ENCODE measurements at places on chromosomes 2 and 18.

DNA sequence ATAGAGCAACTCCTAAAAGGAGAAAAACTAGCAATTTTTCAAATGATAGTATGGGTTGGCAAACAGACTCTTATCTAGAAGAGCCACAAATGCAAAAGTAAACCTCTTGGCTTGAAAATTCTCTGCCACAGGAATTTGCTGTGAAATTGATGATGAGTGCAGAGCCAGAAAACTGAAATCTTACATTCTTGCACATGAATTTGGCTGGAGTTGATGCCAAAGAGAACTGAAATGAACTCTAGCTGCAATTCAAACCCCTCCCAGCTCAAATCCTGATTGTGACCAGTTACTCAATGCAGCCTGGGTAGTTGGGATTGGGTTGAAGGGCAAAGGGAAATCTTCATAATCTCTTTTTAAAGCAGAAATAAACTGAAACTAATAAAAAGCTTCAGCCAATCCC lies 266.6 kb downstream of the PDE11A start:
- H3K4me1 ChIP-seq, result no peaks in the 10 kb centered on the region
- no peaks in the 10 kb centered on the region for H3K36me3 ChIP-seq
- H3K27ac ChIP-seq, result no peak overlapping the region
- no peaks in the 10 kb centered on the region for H3K27me3 ChIP-seq
- no peak overlapping the region for H3K4me3 ChIP-seq
- DNase-seq, result no peak

DNA sequence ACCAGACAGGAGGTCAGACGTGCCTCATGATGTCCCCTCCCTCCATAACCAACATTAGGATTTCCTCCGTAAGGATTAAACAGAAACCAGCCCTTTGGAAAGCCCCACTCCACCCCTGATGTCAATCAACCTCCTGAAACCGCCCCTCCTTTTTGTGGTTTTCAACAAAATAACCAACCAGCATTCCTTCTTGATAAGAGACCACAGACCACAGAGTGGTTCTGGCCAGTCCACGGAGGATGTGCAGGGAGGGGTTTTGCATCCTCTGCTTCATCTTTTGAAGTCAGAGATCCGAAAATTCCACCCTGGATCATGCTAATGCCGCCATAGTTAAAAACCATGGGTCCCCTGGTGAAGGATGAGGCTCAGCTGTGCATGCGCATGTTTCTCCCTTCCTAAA lies 180.0 kb upstream of the CCDC150 start:
- peaks cover 5% of the 10 kb centered on the region for H3K4me1 ChIP-seq
- H3K27me3 ChIP-seq, result no peaks in the 10 kb centered on the region
- no peak overlapping the region for H3K27ac ChIP-seq
- H3K36me3 ChIP-seq, result no peaks in the 10 kb centered on the region
- no peak overlapping the region for H3K4me3 ChIP-seq

DNA sequence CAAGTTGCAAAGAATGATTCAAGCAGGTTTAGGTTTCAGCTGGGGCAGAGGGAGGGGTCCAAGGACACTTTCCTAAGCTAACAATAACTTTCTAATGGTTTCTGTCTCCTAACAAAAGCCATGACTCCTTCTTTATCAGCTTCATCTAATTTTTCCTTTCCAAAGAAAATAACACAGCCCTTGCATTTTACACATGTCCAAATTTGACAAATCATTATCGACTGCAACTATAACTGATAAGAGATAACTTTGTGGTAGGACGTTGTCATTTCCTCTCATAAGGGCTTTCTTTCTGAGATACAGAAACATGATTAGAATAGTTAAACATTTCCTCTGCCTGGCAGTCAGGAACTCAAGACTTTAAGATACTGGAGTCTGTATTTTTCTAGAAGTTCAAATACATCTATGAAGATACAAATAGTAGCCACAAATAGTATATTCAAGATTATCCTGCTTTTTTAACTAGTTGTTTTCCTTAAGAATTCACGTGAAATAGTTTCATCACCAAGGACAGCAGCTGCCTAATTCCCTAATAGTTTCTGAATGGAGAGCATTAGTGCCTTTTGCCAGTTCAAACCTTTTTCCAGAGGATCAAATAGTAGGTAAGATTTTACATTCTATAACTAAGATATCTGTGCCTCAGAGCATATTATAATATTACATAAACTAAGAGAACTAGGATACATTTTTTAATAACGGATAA lies 263.2 kb downstream of the EXOC6B start:
- no peaks in the 10 kb centered on the region for H3K4me1 ChIP-seq
- H3K36me3 ChIP-seq, result peaks cover 4% of the 10 kb centered on the region
- no peak overlapping the region for H3K27ac ChIP-seq
- DNase-seq, result no peak

DNA sequence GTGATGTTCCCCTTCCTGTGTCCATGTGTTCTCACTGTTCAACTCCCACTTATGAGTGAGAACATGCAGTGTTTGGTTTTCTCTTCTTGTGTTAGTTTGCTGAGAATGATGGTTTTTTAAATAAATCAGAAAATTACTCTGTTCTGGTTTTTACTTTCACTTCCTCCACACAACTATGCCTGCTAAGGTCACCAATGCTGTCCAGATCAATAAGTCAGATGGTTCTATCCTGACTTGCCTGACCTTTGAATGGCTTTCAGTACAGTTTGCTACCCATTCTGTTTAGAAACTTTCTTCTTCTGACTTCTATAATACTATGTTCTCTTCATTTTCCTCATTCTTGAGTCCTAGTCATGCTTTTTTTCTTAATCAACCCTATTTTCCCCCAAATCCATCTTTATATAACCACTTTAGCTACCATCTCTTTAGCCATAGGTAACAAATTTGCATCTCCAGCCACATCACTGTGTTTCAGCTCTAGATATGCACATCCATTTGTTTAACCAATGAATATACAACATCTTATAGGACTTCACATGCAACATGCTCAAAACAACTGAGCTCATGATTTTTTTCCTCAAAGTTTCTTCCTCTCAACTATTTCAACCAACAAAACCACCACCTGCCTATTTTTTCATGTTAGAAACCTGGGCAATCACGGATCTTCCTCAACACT lies 58.8 kb upstream of the SLC38A11 start:
- no peaks in the 10 kb centered on the region for H3K4me1 ChIP-seq
- H3K27me3 ChIP-seq, result no peaks in the 10 kb centered on the region
- H3K36me3 ChIP-seq, result no peaks in the 10 kb centered on the region

- no peaks in the 10 kb centered on the region for H3K36me3 ChIP-seq
- no peak for DNase-seq
- H3K4me1 ChIP-seq, result peaks cover 13% of the 10 kb centered on the region
- H3K27me3 ChIP-seq, result no peaks in the 10 kb centered on the region
Measured at GRCh38 chr2:113209011-113209645, 35.4 kb downstream of the PSD4 start.

Data from CD4-positive, alpha-beta T cell (primary cell).